ENCODE measurements at places on chromosomes 12 and 14.

- DNase-seq = peak; percentile 30
These were observed 4.0 kb downstream of the RBM19 start for GRCh38 chr12:113961921-113962710.

GRCh38 chr14:46369391-46369790 lies 282.2 kb downstream of the RPL10L start:
- DNase-seq = no peak

DNA sequence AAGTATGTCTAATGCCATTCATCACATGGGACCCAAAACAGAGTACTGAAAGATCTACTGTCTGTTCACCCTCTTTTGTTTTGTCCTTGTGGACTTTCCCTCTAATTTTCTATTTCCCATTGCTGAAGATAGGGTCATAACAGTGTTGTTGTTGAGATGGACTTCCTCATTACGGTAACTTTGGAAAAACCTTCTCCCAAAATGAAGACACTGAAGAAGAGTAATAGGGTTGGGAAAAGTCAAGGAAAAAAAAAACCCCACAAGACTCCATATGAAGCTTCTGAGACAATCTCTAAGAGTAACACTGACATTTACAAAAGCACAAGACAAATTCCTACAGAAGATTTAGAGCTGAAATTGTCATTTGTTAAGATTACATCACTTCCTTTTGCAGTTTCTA lies 36.7 kb downstream of the EXOC5 start:
- DNase-seq = no peak

GRCh38 chr14:39228509-39229221 lies 5.0 kb upstream of the MIA2 start:
- no peak for DNase-seq

DNA sequence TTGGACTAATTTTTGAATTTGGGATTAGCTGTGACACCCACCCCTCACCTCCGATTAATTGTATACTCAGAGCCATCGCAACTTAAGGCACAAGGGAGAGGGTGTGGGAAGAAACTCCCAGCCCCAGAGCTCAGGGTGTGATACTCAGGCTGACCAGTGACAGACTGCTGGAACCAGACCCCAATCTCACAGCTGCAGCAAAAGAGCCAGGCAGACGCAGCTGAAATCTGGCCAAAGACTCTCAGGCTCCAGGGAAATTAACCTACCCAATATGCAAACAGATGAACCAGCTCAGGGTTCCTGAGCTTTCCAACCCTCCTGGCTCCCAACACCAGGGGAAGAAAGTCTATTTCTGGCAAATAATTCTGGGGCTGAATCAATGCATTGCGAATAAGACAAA lies 30.5 kb downstream of the ANAPC7 start:
- DNase-seq = no peak

- DNase-seq = peak; percentile 68
These were observed 8.9 kb downstream of the APAF1 start for GRCh38 chr12:98653866-98654493.

- DNase-seq = peak; percentile 77
These were observed 420.8 kb downstream of the CCDC91 start for GRCh38 chr12:28611115-28611435.

GRCh38 chr14:95290021-95290420 lies 29.7 kb downstream of the CLMN start:
- no peak for DNase-seq

DNA sequence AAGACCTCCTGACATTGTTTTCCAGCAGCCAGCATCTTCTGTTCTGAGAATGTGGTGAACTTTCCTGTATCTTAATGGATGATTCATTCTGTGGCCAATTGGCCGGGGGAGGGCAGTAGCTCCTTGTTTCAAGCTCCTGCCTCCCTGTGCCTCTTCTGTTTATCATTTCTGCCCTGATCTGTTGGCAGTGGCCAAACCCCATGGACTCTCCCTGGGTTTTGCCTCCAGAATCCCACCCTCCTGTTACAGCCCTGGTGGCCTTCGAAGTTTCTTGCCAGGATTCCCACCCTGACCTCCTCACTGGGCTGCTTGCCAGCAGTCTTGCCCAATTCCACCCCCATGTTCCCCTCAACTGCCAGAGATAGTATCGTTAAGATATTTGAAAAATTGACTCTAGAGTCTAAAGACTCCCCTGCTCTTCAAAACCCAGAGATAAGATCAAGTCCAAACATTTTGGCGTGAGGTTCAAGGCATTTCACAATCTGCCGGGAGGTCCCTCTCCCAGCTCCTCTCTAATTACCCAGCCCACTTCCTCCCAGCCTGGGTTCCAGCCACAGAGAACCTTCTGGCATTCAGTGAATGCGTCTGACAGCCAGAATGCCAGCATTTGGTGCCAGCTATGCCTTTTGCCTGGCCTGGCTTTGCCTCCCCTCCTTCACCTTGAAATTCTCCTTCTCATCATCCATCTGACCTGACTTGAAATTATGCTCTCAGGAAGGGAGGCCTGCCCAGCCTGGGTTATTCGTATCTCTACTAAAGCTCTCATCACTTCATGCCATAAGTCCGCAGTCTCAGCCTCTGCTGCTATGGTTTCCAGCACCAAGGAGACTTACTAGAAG lies 37.7 kb upstream of the TXNRD1 start:
- DNase-seq = peak; percentile 99

DNA sequence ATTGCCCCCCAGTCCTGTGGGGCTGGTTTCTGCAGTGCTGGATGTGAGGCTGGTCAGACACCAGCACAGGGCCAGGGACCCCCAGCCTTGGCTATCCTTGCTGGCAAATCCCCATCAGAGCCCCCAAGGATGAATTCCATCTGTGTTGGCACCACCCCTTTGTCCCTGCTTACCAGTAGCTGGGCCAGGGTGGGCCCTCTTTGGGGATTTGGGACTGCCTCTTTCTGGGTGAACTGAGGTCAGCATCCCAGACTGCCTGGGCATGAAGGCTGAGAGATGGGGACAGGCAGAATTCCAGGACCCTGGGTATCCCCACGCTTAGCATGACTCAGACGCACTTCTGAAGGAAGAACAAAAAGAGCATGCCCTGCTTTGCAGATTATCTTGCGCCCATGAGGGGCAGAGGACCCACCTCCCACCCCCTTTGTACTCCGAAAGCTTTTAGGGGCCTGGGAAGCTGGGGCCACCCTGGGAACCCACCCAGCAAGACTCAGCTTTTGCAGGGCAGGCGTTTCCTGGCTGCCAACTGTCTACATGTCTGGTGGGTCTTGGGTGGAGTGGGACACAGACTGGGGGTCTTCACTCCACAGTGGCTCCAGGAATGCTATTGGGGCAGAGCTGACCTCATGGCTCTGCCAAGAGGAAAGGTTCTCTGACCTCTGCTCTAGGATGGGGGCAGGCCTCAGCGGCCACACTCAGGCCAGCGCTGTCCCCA lies 26.8 kb downstream of the RFLNA start:
- DNase-seq = peak; percentile 69

GRCh38 chr12:6962285-6963015 lies 8.0 kb downstream of the PHB2 start:
- DNase-seq = no peak

DNA sequence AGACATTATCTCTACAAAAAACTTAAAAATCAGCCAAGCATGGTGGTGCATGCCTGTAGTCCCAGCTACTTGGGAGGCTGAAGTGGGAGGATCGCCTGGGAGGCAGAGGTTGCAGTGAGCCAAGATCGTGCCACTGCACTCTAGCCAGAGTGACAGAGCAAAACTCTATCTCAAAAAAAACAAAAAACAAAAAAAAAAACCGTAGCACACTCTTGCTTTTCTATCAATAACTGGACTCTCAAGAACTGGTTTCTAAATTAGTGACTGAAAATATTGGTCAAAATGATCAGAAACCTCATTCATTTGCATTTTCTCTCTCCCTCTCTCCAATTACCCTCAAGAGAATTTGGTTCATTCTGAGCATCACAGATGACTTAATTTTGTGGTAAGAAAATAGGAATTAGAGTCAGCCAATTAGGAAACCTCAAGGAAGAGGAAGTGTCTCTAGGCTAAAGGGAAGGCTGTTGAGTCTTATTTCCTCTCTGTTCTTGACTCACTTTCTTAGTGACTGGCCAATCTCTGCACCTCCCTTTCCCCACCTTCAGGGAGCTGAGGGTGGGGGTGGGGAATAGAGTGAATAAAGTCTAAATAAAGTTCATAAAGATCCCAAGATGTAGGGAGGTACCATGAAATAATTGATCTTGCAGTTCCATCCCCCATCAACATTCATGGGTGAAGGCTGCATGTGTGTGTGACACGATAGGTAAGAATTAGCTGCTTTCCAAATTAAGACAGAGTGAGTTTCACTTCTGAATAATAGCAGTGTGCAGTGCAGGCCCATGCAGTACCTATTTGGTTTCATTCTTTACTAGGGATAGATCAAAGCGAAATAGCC lies 6.8 kb upstream of the PSMA6 start:
- DNase-seq = peak; percentile 38

DNA sequence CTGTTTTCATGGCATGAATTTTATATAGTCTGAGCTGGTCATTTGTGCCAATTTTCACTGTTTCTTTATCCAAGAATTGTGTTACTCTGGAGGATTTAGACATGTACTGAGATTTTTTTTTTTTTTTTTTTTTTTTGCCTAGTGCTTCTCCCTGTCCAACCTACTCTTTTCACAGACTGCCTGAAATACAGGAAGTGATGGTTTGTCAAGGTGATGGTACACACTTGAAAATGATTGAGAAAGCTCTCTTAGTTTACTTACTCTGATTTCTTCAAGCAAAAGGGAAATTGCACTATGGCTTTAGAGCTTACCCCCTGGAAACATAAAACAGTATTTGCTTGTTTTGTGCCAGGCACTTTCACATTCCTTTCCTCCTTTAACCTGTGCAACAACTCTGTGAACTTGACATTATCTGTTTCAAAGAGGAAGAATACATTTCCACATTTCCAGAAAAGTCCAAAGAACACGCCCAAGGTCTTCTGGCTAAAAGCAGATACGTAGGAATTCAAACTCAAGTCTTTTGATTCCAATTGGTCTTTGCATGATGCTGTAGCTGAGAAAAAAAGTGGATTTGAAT lies 181.1 kb downstream of the SLC15A5 start:
- DNase-seq = no peak

DNA sequence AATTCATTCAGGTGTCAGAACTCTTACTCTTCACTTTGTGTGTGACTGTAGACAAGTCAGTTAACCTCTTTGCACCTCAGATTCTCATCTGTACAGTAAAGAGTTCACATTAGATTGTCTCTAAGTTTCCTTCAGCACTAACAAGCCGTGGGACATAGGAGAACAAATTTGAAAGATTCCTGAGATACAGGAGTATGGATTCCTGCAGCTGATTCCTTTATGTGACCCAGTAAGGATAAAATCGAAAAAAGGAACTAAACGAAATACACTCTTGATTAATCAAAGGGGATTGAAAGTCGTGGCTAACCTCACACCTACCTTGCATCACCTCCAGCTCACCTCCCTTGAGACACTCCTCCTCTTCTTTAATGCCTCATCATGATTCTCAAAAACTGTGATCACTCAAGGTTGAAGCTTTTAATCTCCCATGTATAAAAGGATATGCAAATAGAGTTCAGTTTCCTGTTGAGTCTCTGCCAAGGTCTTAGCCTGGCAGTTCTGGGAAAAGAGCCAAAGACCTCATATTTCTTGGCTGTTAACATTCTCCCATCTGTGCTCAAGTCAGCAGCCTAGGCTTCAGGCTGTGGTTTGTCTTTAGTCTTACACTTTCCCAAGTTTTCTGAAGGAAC lies 156.6 kb downstream of the DAD1 start:
- peak; percentile 92 for DNase-seq

GRCh38 chr12:114213055-114213581 lies 192.8 kb downstream of the TBX5 start:
- no peak for DNase-seq

DNA sequence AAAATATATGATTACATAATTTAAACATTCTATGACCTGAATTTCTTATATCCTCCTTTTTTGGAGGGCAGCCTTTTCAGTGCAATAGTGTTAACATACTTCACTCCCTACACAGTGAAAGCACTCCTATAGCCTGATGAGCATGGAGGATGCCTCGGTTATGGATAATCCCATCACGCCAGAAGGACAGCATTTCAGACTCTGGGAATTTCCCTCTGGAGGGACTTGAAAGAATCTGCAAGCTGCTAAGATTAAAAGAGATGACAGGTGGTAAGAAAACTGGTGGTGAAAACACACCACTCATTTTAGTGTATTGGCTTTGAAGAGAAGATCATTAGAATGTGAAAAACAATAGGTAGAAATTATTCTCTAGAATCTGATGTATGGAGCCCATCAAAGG lies 99.3 kb upstream of the LMNTD1 start:
- DNase-seq = no peak

GRCh38 chr12:103279444-103279843 lies 216.3 kb downstream of the C12orf42 start:
- no peak for DNase-seq

DNA sequence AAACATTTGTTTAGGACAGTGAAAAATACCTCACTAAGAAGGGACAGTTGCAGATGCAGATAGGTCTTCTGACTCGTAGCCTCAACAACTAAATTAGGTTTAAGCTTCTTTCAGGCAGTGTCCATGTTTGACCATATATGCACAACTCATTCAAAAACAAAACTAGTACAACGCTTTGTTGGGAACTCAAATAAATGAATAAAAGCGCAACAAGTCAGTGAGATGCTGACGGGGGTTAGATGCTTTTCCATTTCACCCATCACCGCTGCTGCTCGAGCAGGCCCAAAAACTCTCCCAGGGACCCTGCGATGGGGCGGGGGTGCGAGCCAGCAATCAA lies 633 bp downstream of the RPAP3 start:
- DNase-seq = no peak

GRCh38 chr14:45083617-45083975 lies 320 bp upstream of the PRPF39 start:
- DNase-seq = no peak

- peak; percentile 2 for DNase-seq
These were observed 616.3 kb downstream of the LRFN5 start for GRCh38 chr14:42222924-42223471.

- DNase-seq = peak; percentile 52
These were observed 94.5 kb downstream of the SCARB1 start for GRCh38 chr12:124769163-124769530.

- DNase-seq = peak; percentile 78
These were observed 17.4 kb upstream of the GALNT16 start for GRCh38 chr14:69242311-69243224.

DNA sequence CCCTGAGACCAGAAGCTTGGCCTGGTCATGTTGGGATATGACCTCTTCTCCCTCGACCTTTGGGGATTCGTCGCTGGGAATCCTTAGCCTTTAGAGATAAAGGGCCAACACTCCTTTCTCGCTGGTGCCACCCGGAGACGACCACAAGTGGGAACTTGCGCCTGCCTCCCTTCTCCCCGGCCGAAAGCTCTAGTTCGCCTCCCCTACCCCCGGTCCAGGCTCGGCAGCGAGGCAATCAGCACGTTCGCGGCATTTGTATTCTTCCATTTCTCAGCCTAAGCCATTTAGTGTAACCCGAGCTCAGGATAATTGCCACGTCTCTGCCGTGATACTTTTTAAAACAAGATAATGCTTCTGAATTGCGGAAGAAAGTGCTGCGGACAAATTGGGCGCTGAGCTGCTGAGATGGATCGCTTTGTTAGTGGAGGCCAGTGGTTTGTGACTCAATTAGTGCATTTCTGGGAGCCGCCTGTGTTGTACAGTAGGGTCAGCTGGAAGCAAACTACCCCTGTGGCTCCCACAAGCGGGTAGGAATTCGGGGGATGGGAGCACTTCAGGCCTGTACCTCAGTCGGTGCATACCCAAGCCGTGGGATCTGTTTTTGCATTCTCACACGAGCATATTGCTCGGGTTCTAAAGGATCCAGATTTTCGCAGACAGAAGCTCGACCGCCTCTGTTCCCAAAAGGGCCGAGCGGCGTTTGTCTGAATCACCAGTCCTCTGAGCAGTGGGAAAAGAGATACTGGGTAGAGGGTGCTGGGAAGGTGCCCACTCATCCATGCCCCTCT lies 6.8 kb upstream of the SIX1 start:
- no peak for DNase-seq

GRCh38 chr14:102939820-102940561 lies 17.5 kb downstream of the AMN start:
- no peak for DNase-seq
